Cerebellar nuclear complex (tissue), 1 donor: ENCODE measurements at places on chromosomes 1 and 21.

DNA sequence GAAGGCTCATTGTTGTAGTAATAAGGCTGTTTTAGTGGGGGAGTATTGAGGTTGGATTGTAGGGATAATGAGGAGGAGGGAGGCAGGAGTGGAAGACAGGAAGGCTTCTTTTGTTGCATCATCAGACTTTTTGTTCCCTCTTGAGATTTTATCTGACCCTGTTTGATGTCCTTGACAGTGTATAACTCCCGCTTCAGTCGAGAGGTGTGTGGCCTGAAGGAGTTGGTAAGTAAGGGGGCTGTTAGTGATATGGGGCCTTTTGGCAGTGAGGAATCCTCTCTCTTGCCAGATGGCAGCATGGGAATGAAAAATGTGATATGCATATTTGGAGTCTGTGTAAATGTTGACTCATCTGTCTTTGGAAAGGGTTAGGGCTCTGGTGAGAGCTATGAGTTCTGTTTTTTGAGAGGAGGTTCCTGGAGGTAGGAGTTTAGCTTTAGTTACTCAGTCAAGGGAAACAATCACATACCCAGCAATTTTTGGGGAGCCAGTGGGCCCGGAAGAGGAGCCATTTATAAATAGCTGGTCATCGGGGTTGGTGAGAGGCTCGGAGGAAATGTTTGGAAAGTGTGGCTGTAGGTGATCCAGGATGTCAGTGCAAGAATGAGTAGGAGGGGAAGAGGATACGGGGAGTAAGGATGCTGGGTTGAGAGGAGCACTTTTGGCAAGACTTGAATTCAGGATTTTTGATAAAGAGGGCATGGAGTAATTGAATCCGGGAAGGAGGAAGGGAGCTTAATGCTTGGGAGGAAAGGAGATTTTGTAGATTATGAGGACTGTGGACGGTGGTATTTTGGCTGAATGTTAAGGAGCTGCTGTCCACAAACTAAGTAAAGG lies 136.7 kb upstream of the ETV3 start:
- no peak for DNase-seq

DNA sequence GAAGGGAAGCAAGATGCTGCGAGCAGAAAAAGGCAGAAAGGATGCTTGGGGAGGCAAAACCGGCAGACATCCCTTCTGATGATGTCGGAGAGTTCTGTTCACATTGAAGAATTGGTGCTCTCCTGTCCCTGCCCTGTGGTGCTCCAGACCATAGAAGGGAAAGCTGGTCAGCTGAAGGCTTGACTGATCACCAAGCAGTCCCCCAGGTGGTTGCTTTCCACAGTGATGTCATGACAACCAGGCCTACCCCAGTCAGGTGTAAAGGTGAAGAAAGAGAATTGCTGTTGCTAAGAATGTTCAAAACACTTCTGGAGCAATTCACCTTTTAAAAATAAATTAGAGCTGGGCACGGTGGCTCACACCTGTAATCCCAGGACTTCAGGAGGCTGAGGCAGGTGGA lies 59.5 kb downstream of the OPTC start:
- DNase-seq = no peak

DNA sequence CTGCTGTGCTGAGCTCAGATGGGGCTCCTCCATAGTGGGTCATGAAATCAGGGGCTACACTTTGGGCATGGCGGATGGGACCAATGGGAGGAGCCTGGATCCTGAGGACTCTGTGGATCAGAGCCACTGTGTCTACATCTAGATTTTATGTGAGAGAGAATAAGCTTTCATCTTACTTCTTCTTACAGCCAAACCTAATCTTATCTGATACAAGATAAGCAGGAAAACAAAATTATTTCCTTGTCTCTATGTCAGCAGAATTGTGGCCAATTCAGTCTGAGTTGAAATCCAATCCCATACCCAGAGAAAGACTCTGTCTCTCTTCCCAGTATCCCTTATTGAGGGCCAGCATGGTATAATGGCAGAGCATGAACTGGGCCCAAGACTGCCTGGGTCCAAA lies 56.2 kb downstream of the KIF14 start:
- DNase-seq = no peak

DNA sequence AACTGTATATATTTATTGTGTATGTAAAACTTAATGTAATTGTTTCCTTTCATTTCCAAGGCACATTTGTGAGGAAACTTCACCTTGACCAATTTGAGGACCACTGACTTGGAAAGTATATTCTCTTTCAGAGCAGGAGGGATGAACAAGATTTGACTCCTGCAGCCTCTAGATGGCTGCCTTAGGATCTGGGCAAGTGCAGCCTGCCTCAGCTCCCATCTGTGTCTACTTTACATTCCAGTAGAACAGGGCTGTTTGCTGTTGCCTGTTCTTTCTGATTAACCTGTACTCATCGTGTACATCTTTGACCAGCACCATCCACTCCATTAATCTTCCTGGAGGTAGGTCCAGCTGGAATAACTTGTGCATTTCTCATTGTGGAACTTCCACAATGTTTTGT lies 312.8 kb downstream of the HLX start:
- no peak for DNase-seq

- no peak for DNase-seq
These were observed 54.0 kb downstream of the RAB3B start for GRCh38 chr1:51936531-51936930.

DNA sequence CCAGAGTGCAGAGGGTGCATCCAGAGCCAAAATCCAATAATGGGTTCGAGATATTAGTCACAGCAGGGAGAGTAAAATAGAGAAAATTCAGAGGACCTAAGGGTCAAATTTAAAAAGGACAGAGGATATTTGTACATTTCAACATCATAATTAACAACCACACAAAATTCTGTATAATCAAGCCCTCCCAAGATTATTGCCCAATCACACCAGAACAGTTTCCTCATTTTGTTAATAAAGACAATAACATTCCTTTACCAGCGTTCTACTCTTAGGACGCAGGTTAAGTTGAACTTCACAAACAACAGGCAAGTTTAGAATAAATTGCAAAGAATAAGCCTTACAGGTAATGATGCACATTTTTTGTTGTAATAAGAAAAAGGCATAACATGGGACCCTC lies 462.8 kb downstream of the PTPRC start:
- DNase-seq = no peak

GRCh38 chr1:112904071-112904830 lies 51.7 kb downstream of the SLC16A1 start:
- no peak for DNase-seq
